ENCODE measurements at places on chromosomes 5 and 9.

- DNase-seq = no peak
Observed at GRCh38 chr9:88826181-88826580, 165.1 kb upstream of the S1PR3 start.

GRCh38 chr5:64923151-64923685 is 154.5 kb downstream of the CWC27 start:
- no peak for DNase-seq

- DNase-seq = no peak
Observed at GRCh38 chr9:73183917-73184861, 32.5 kb downstream of the ANXA1 start.

- DNase-seq = no peak
Observed at GRCh38 chr5:110324876-110325275, 401.6 kb downstream of the TMEM232 start.

DNA sequence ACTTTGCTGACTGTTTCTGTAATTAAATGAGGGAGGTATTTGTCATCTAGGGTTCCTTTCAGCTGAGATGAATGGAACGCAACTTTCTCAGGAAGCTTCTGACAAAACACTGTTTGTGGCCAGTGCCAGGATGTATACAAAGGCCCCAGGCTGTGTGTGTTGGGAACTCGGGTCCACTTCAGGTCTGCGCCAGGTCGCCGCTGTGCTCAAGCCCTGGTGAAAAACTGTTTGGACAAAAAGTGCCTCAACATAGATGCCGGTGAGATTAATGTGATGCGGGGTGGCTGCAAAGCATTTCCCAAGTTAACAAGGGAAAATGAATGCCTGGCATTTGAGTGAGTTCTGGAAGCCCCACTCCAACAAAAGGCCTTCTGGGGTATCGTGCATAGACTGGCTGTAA is 156.4 kb downstream of the GABBR2 start:
- no peak for DNase-seq

GRCh38 chr9:10764481-10764880 is 151.7 kb upstream of the PTPRD start:
- no peak for DNase-seq

GRCh38 chr5:157549283-157549629 is 26.3 kb downstream of the ADAM19 start:
- DNase-seq = no peak

GRCh38 chr5:36150676-36151433 is 832 bp downstream of the LMBRD2 start:
- DNase-seq = peak; percentile 18

Data from activated T-cell treated with anti-CD3 and anti-CD28 coated beads for 1 hour (primary cell).